ENCODE measurements at places on chromosomes 2 and 18. TPM values are rescaled to one million over a fixed set of nuclear protein-coding genes. Genes with fewer than 3 reads are reported as not detected.

DNA sequence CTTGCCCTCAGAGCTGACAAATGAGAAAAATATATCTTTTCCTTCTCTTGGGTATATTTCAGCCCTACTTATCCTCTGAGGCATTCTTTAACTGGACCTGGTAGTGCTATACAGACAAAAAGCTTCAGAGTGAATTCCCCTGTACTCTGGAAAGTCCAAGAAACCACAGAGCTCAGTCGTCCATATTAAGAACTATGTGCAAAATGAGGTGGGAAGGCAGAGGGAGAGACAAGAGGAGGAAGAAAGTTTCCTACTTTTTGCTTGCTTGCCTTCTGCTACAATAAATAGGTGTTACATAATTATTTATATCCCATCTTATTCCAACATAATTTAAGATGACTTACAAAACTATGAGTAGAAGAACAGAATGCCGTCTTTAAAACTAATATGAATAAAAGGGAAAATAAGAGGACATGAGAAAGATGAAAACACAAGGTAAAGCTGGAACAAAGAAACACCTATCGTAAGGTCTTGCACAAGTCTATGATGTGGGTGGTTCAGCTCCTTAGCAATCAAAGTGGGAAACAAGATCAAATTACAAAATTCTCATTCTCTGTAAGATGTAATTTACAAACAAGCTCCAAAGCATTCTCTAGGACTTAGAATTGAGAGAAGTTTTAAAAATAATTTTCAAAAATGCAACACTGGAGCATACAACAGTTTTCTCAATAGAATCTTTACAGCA is 97.9 kb downstream of the BAZ2B start:
- DNase-seq: no peak

DNA sequence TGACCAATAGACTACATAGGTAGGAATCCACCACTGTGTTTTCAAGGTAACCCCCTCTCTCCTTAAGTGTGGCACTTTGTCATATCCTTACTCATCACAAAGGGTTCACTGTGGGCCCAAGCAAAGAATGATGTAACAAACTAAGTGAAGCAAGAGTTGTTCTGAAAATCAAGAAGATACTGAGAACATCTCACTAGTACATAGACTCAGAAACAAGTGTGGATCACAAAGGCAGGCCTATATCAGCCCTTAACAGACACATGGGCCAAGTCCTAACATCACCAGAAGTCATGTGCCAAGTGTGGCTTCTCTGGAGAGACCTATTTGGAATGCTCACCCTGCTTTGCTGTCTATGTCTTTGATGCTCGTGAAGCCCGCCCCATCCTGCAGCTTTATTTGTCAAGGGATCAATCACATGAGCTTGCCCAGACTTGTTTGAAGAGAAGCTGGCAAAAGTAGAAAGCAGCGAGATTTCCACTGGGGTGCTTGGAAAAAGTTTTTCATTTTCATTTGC is 131.2 kb upstream of the TTC39C start:
- no peak for DNase-seq

DNA sequence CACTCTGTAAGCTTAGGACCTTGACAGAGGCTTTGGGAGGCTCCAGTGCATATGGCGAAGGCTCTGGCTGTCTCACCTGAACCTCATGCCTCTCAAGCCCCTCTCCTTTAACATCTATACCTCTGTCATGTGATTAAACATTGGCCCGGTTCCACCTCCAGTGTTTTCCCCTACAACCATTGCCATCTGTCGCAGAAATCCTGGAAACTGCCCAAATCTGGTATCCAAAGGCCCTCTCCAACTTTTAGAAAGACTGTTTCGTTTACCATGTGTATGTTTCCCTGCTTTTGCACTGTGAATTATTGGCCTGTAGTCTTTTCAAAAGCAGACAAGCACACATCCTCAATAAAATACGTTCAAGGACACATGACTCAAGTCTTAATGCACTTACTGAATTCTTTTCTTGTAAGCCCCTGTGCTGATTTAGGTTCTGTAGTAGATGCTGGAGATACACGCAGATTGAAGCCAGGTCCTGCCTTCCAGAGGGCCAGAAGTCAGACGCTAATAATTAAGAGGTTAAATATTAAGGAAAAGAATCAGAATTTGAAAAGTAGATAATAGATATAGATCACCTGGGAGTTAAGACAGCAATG is 386.4 kb upstream of the SLC14A2 start:
- DNase-seq: no peak

DNA sequence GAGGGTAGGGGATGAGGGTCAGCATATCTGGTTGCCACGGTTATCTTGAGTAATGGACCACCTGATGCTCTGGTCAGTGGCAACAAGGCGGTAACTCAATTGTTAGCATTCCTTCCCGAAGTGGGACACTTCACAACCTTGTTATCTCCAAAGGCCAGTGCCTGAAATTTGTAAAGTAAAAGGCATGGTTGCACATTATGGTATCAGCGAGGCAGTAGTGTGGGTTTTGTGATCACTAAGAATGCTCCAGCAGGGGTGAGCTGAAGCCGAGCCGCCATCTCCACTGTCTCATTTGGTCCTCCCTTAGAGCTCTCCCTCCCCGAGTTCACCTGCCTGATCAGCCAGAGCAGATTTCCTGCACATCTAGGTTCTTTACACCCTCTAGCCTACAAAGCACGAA is 50.5 kb upstream of the LGALSL start:
- no peak for DNase-seq

DNA sequence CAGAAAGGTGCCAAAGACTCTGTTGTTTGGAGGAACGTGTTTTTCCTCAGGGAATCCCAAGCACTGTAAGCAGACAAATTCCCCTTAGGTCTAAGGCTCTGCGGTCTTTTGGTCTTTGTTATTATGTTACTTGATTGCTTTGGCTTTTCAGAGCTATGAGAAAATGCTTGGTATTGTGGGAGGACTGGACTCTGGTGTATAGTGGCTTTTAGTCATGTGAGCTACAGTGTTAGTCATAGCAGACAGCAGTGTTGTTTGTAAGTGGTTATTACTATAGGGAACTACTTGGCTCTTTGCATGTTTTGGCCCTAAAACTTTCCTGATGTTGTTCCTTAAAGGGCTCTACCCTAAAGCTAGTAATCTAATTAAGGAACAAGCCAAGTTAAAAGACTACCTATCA is 956.2 kb upstream of the LRATD1 start:
- no peak for DNase-seq

DNA sequence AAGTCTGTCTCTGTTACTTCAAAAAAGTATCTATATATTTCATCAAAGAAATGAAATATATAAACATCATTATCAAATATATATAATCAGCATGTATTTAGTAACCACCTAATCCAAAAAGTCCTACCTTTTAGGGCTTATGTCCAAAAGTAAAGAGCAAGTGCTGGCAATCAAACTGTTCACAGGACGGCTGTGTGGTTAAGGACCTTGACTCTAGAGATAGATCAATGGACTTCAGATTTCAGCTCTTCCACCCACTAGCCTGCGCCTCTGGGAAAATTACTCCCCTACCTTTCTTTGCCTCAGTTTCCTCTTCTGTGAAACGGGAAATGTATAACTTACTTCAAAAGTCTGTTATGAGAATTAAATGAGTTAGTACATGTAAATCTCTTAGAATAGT is 29.4 kb downstream of the SATB2 start:
- no peak for DNase-seq

GRCh38 chr2:201194097-201194496 is 11.2 kb downstream of the CASP10 start:
- no peak for DNase-seq

- DNase-seq: no peak
These were observed 45.8 kb downstream of the HS6ST1 start for GRCh38 chr2:128272601-128273468.

- DNase-seq: peak; percentile 43
These were observed 591 bp downstream of the SLC16A14 start for GRCh38 chr2:230068016-230068650.

LAMA3 gene
- total RNA-seq: 1.2 TPM

DNMT3A gene
- 71.3 TPM for total RNA-seq

GRHL1 gene
- total RNA-seq: 4.9 TPM

SLC30A3 gene
- 0.82 TPM for total RNA-seq

CIB4 gene
- total RNA-seq: not detected

AQP4 gene
- 57.9 TPM for total RNA-seq

DAW1 gene
- 1.2 TPM for total RNA-seq

ABCG5 gene
- not detected for total RNA-seq

Measured in frontal cortex (tissue), 4 donors.